ENCODE measurements at places on chromosomes 12 and 14.

- no peak for DNase-seq
Observed at GRCh38 chr14:50608302-50608851, 48.4 kb downstream of the ATL1 start.

DNA sequence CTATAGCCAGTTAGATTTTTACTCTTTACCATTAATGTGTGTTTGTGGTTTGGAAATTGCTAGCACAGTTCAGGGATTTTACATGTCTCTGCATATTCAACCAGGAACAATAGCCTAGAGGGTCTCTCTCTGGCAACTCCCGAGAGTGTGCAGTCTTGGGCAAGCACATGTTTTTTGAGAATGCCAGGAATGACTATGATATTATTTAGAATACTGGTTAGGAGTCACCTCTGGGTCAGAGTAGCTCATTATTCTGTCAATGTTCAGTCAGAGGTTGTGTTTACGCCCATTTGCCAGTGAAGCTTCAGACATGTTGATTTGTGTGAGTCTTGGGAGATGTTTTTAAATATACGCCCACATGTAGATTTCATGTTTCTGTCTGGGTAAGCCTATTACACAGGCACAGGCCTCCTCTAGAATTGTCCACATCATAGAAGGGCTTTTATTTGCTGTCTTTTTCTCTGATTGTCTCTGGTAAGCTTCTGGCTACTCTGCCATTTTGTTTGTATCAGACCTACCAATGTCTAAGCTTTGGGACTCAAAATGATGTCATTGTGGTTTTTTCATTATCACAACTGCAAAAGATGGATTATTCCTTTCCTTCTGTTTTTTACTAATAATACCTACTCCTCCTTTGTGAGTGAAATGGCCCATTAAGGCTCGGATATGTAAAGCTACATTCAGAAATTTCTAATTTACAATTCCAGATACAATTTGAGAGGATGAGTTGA lies 203.1 kb upstream of the PPFIA2 start:
- no peak for DNase-seq

GRCh38 chr12:87794854-87795253 lies 234.3 kb downstream of the C12orf50 start:
- DNase-seq, result no peak

DNA sequence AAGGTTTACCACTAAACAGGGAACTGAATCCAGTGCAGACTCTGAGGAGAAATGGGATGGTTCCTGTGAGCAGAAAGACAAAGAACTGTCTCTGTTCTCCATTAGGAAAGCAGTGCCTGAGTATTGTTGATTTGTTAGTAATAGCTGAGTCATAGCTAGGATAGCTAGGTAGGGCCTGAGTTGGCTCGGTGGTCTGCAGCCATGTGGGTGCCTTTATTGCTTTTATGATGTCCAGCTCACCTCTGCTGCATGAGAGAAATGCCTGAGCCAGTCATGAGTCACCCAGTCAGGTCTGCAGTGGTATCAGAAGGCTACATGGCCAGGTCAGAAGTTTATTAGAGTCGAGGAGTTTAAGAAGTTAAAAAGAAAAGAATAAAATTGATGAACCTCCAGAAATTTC lies 24.2 kb downstream of the TRHDE start:
- no peak for DNase-seq

DNA sequence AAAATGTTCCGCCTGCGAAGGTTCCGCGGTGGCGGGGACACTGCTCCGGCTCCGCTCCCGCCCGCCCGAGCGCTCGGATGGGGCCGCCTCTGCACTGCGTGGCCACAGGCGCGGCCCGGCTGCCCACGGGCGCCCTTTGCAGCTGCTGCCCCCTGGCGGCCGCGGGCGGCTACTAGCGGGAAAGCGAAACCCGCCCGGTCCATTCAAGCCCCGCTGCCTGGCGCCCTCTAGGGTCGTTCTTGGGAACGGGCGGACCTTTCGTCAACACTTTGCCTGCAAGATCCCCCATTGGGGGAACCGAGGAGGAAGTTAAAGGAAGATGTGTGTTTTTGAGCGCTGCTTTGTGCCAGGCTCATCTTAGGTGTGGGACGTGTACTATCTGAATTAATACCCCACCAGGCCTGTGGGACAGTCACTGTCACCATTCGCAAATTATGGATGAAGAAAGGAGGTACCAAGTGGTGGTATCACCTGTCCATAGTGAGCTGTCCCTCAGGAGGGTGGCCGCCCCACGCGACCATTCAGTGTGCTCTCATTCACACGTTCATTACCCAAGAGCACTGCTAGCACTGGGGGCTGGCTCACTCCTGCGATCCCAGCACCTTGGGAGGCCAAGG lies 19.4 kb downstream of the GPR132 start:
- DNase-seq, result peak; percentile 96

- no peak for DNase-seq
Observed at GRCh38 chr14:75748336-75748735, 87.3 kb downstream of the TTLL5 start.

- no peak for DNase-seq
Observed at GRCh38 chr12:20421421-20421820, 53.1 kb downstream of the PDE3A start.
